ENCODE measurements at places on chromosomes 16 and 17.

- DNase-seq: no peak
These were observed 404.9 kb upstream of the EEF2KMT start for GRCh38 chr16:5502467-5502869.

GRCh38 chr17:43846963-43847371, at the start of gene CD300LG:
Gene CD300LG (plus strand): TSS chr17:43847176. CDS start chr17:43847217, 41 bp downstream.
- DNase-seq: no peak

DNA sequence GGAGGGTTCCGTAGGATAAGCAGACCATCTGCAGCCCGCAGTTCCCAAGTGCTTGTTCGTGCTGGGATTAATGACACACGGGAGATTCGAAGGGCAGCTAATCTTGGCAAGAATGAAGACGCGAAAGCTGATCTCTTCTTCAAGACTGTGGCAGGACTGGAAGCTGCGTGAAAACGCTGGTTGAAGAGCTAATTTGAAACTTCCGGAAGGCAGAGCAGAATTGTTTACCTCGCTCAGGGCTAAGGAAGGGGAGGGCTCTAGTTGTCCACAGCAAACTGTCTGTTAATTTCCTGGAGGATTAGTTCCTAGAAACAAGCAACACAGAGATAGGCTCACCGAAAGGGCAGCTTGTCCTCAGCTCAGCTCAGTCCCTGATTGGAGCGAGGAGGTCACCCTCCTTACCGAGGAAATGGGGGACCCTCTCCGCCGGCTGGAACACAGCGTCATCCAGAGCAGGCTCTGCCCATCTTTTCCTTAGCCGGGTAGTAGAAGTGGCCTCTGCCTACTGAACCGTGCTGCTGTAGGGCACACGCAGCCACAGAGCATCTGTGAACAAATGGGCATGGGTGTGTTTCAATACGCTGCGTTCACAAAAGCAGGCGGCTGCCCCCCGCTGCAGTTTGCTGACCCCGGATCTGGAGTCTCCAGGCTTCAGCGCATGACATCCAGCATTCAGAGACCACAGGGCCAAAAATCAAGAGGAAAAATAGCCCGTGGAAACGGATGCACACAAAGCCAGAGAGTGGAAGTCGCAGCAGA, 16.7 kb upstream of the BAIAP2 start:
- peak; percentile 57 for DNase-seq

- no peak for DNase-seq
These were observed 27.0 kb upstream of the SLC35B1 start for GRCh38 chr17:49734515-49735490.

GRCh38 chr17:17784657-17785267, 52.0 kb downstream of the SREBF1 start:
- DNase-seq: peak; percentile 48

- peak; percentile 94 for DNase-seq
These were observed 151.1 kb upstream of the GSE1 start for GRCh38 chr16:85461814-85462713.

- no peak for DNase-seq
These were observed 3.5 kb downstream of the WDR81 start for GRCh38 chr17:1727876-1728630.

- DNase-seq: no peak
These were observed 98.9 kb upstream of the NLRP1 start for GRCh38 chr17:5683241-5683640.

DNA sequence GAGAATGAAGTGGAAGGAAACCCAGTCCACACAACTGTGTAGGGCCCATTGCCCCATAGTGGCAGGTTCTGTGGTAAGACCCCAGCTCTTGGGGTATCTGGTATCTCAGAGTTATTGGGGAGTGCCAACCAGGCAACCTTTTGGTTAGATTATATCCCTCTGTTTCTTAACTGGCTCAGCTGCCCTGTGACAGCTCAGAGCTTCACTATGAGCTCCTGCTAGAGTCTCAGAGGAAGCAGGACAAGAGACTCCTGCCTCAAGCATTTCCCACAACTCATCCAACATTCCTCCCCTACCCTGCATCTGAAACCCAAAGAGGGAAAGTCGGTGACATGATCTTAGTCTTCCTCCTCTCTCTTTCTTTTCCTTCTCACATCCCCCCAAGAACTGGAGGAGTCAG, 292.3 kb downstream of the SHISA9 start:
- no peak for DNase-seq

GRCh38 chr17:28975646-28976045, 24.3 kb upstream of the PHF12 start:
- DNase-seq: no peak

GRCh38 chr16:23339787-23340186, 37.7 kb downstream of the SCNN1B start:
- DNase-seq: no peak

GRCh38 chr16:10521681-10522274, 58.6 kb downstream of the EMP2 start:
- peak; percentile 28 for DNase-seq

- DNase-seq: no peak
These were observed 128.7 kb downstream of the CHD9 start for GRCh38 chr16:53183442-53183841.

DNA sequence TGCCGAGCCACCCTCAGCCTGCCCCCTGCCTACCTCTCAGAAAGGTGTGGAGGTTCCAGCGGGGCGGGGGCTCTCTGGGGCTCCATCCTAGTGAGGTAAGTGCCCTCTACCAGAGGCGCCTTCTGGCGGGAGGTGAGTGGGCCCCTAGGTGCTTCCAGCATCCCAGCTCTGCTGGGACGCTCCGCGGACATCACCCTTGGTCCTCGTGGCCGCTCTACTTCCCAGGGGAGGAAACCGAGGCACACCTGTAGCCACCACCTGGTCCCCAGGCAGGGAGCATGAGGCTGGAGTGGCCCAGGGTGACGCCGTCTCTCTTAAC, 1.4 kb downstream of the MCRIP2 start:
- no peak for DNase-seq

- no peak for DNase-seq
These were observed 28.9 kb upstream of the WSCD1 start for GRCh38 chr17:6041246-6041645.

DNA sequence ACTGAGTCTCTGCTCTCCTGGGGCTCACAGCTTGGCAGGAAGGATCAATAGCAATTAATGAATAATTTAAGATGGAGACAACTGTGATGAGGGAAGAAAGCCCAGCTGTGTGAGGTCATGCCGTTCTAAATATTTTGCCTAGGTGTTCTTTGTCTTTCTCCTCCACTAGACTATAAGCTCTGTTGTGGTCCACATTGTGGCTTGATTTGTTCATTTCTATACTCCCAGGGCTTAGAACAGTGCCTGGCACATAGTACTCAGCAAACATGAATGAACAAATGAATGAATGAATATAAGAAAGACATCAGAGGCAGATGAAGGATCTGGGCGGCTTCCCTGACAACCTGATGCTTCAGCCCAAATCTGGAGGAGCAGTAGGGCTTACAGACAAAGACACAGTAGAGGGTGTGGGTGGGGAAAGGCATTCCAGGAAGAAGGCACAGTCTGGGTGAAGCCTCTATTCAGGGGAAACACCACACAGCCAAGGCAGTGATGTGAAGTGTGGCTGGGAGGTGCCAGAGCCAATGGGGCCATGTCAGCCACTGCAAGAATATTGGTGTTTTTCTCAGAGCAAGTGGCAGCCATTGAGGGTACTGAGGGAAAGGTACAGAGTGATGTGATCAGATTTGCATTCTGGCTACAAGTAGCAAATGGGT, 8.3 kb downstream of the CDH13 start:
- DNase-seq: no peak

DNA sequence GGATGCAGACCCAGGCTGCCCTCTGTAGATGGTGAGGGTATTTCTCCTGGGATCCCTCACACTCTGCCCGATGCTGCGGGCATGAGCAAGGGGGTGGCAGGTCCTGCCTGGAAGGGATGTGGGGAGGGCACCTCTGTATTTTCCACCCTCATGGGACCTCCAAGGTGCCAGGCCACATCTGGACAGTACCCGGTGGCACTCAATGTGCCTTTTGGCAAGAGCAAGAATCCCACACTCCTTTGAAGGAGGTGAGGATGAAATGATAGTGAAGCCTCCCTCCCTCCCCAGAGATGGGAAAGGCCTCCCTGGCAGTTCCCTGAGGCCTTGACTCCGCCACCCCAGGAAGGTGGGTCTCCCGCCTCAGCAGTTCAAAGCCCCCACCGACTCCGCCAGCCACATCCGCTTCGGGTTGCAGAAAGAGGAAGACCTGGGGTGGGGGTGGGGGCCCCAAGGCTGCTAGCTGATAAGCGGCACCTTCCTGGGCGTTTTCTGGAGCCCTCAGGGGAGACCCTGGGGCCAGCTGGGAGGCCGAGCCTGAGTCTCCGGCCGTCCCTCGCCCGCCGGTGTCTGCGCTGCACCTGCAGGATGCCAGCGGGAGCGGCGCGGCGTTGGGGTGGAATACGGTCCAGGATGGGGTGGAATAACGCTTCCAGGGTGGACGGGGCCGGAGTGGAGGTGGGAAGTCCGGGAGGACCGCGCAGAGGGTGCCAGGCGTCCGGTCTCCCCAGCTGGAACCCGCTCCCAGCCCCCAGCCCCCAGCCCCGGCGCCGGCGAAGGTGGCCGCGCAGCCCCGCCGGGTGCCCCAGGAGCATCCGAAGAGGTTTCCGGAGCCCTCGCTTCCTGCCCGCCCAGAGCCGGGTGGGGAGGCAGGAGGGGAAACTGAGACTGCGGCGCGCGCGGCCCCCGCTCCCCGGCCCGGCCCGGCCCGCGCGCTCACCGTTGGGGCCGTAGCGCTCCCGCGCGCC, 718 bp downstream of the ATP2A3 start:
- DNase-seq: no peak

DNA sequence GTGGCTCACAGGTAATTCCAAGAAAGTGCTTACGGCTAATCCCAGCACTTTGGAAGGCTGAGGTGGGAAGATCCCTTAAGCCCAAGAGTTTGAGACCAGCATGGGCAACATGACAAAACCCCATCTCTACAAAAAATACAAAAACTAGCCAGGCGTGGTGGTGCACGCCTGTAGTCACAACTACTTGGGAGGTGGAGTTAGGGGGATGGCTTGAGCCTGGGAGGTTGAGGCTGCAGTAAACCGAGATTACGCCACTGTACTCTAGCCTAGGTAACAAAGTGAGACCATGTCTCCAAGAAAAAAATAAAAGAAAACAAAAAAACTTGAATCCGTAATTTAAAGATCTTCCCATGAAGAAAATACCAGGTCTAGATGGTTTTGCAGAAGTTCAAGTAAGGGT, 5.0 kb downstream of the ICAM2 start:
- no peak for DNase-seq

GRCh38 chr17:61053469-61053868, 346.2 kb upstream of the TBX2 start:
- no peak for DNase-seq

DNA sequence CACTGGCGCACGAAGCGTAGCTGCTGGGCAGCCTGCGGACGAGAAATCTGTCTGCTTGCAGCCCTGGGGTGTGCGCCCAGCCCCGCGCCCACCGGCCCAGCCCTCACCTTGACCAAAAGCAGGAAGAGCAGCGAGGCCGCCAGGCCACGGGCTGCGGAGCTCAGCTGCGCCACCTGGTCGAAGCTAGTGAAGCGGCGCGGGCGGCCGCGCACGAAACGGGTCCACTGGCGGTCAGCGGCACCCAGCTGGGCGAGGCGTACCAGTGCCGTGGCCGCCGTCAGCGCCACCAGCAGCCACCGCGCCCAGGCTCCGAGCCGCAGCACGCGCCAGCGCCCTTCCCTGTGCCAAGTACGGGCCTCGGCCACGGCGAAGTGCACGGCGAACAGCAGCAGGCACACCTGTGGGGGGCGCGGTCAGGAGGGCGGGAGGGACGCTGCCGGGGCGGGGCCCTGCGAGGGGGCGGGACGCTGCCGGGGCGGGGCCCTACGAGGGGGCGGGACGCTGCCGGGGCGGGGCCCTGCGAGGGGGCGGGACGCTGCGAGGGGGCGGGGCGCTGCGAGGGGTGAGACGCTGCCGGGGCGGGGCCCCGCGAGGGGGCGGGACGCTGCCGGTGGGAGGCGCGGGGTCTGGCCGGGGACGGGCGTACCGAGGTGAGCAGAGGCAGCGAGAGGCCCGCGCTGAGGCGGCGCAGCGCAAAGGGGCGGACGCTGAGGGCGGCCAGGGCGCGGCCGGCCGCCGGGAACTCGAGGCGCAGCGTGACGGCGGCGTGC, 43.2 kb downstream of the TSC2 start:
- no peak for DNase-seq

DNA sequence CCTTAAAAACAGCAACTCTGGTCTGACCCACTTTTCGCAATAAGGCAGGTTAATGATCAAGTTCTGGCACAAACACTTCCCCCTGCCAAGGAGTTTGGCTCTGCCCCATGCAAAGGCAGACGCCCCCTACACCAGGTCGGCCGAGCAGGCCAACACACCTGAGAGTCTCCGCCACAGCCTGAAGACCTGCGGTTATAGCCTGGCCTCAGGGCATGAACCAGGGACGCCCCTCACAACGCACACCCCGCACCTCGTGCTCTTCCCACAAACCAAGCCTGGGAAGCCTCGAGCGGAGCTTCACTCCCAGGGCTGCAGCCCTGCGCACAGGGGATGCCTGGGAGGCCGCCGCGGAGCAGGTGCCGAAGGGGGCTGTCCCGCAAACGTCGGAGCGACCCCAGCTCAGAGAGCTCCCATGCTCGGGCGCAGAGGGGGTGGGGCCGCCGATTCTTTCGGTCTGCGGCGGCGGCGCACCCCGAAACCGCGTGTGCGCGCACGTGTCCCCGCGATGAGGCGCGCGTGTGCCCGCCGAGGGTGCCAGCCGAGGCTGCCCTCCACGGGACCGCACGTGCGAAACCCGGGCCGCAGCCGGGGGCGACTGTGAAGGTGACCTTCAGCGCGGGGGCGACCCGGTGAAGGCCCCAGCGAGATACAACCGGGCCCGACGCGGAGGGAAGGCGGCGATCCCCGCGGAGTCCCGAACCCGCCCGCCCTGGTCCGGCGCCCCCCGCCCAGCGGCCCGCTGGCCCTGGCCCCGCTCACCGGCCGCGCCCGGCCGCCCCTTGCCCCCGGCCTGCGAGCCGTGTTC, 559 bp downstream of the CLUH start:
- DNase-seq: no peak
